ENCODE measurements at places on chromosomes 2 and 18.

DNA sequence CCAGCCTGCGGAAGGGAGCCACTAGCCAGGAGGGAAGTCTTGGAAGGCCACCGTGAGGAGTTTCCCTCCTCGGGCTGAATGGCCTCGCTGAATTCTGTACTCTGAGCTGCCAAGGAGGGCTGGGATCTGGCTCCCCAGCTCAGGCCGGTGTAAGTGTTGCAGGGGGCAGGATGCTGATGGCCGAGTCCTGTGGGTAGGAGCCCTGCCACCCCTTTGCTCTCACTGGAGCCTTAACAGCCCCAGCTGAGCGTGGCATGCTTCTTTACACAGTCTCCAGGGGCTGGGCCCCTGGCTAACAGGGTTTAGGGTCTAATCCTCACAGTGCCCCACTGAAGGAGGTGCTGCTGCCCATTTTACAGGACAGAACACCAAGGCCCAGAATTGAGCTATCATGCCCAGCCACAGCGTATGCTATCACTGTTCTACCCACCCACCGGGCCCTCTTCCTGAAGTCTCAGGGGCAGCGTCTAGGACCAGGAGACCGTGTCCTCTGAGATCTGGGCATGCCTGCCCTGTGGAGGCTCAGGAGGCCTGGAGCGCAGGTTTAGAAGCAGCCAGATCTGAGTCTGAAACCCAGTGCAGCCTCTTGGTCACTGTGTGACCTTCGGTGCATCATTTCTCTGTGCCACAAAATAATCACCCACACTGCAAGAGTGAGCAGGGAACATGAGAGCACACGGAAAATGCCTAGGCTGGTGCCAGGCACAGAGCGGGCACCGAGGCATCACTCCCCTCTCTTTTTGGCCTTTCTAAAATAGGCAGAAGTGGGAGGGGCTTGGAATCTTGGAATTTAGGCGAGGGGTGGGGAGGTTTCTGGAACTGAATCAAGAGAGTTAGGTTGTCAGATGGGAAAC, 42.9 kb downstream of the TMEM37 start:
- DNase-seq, result no peak

DNA sequence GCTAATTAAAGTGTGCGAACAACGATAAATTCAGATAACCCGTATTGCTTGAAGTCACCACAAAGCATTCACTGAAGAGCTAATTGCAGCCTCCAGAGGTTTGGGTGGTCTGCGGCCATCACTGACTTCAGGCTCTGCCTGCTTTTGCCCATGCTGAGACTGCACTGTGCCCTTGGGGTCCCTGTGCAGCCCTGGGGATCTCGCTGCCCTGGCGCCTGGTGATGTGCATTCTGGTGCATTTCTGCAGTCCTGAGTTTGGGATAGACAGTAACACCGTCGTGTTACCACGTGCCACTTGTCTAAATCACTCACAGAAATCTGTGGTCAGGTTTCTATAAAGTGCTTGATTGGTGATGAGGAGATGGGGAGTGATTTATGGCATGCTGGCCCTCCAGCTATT, 27.6 kb downstream of the LDLRAD4 start:
- DNase-seq, result no peak

DNA sequence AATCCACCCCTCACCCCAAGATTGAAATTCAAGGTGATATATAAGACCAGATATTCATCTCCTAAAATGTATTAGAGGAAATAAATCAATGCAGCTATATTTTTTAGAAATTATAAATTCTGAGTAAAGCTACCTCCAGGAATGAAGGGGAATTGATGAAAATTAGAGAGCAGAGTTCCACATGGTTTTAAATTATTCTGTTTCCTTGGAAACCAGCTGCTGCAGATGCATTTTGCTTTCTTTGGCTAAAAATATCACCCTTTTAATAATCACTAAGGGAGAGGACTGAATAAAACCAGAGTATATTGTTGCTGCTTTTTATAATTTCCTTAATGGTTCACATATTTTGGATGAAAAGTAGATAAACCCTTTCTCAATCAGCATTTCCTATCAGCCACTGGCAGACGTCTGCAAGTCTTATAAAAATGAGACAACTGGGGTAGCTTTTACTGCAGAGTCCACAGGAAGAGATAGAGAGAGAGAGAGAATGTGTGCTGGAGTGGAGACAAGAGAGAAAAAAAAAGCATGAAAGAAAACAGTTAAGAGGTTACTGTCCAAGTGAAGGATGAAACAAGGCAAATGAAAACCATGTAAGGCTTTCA, 2.0 kb downstream of the CSRNP3 start:
- no peak for DNase-seq

DNA sequence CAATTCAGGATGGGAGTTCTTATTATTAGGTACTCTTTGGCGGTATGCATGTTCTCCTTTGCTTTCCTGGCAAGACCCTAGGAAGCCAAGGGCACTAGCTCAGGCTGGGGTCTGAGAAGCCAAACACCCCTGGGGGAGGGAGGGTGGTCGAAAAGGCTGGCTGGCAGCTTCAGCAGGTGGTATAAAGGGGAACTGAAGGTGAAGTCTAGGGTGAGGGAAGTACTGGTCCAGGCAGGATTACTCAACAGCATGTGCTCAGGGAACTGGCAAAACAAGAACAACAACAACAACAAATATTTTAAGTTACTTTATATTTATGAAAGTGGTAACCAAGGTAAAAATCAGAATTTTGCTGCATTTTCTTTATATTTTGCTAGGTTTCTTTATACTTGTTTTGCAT, 40.7 kb upstream of the PCBP1 start:
- no peak for DNase-seq

DNA sequence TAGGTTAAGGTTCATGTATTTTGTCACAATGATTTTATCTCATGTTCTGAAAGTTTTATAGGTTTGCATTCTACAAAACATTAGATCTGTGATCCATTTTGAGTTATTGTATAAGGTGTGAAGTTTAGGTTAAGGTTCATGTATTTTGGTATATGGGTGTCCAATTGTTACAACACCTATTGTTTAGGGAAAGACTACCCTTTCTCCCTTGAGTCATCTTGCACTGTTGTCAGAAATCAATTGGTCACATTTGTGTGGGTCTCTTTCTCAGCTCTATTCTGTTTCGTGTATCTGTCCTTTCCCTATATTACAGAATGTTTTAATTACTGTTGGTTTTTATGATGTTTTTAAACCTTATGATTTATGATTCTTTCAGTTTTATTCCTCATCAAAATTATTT, 192.3 kb downstream of the MCFD2 start:
- no peak for DNase-seq

DNA sequence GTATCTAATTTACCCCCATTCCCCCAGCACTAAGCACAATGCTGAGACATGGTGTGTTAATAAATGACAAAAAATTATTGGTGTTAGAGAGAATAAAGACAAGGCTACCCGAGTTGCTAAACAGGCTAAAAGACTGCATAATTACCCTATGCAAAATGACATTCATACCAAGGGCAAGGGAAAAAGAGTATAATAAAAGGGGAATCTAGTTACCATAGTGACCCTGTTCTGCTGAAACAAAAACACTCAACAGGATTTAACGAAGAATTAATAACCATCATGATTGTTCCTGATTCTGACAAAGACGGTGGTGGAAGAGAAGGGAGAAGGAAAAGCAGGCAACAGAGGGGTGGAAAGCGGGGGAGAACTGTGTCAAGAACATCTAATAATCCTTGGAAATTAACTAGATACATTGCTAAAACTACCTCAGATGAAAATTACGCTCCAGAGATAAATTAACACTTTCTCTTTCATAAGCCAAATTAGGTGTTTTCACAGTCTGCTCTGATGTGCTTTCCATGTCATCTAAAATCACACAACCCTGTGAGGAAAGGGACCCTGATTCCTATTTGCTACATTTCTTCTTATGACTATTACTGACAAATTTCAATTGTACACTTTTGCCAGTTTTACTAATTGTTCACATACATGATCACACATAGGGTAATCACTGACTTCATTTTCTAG, 25.5 kb downstream of the TTR start:
- DNase-seq, result no peak

- no peak for DNase-seq
Measured at GRCh38 chr18:6269660-6270332, 144.9 kb downstream of the L3MBTL4 start.

DNA sequence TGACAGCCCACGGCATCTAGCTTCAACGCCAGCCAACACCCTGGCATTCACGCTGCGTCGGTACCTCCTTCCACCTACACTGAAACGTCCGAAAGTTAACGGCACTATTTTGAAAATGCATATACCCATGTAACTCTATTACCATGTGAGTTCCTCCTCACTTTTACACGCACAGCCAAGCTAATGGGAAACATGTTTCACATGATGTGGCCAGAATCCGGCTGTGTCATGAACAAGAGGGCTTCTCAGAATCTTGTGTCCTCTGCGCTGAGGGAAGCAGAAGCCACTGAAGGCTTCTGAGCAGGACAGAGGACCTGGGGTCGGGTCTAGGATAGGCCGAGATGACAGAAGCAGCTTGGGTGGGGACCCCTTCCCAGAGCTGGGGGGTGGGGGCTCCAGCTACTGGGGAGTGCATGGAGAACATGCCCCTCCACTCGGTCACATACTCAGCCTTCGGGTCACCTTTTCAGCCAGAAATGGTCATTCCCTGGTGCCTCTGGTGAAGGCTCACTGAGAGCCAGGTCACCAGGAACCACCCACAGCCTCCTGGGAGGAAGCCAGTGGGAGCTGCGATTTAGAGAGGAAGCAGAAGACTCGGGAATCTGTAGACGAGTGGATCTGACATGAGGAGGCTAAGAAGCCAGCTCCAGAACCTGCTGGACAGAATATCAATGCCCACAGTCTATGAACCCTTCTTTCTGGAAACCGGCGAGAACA, 41.5 kb downstream of the HDAC4 start:
- DNase-seq, result no peak

DNA sequence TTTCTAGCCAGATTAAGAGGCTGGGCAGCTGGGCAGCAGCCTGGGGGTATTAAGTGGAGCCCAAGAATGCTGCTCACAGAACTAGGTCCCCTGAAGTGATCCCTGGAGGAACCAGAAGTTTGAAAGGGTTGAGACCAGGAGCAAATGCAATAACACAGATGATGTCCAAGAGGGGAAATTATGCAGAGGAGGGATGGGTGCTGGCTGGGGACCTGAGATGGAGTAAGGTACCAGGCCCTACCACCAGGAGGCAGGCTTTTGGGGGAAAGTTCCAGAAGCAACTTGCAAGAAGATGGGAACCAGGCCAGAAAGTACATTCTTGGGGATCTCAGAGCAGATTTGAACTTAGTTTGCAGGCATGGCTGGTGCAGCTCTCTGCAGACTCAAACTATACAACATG, 175.1 kb downstream of the NCK2 start:
- DNase-seq, result peak; percentile 20

DNA sequence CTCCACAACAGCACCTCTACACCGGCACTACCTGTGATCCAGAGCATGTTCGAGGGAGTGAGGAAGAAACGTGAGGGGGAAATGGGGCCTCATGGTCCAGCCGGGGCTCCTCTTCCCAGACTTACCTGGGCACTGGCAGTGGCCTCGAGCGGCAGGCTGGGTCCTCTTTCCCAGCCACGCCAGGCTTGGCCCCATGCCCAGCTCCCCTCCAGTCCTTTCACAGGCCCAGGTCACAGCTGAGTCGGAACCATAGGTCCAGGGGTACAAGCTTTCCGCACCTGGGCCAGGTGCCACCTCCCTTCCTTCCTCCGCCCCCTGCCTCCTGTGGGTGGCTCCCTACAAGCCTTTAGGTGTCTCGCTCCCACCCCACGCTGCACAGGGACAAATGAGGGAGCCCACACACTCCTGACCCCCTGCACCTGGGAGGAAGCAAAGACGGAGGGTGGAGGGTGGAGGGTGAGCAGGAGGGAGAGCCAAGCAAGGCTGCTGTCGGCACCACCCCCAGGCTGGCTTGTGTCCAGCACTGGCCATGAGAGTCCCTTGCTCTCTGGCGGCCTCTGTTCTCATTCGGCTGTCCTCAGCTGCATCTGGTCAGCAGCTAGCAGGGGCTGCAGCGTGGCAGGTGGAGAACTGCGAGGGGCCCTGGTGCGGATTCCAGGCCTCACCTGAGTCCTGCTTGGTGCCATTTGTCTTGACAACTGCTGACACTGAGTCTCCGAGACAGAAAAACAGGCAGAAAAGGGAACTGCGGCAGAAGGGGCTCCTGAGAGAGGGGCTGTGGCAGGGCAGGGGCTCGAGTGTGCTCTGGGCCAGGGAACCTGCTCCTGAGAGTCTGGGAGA, 26.8 kb downstream of the ADRA2B start:
- DNase-seq, result no peak

GRCh38 chr18:8750954-8751415, 45.6 kb downstream of the MTCL1 start:
- DNase-seq, result no peak

DNA sequence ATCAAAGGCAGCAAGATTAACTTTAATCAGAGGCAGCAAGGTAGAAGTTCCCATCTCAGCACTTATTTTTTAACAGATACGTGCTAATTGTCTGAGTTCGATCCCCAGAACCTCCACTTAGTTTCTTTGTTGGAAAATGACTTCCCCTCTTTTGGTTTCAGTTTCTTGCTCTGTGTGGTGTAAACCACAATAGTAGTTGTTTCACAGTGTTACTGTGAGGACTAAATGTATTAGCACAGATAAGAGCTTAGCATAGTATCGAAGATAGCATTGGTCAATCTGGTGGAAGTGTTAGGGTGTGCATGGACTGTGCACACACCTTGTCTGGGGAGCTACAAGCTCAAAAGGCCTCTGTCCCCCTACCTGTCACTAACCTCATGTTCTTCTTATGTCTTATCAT, 988.3 kb upstream of the GYPC start:
- DNase-seq, result no peak

GRCh38 chr2:28507796-28508764, 12.2 kb downstream of the PLB1 start:
- no peak for DNase-seq

DNA sequence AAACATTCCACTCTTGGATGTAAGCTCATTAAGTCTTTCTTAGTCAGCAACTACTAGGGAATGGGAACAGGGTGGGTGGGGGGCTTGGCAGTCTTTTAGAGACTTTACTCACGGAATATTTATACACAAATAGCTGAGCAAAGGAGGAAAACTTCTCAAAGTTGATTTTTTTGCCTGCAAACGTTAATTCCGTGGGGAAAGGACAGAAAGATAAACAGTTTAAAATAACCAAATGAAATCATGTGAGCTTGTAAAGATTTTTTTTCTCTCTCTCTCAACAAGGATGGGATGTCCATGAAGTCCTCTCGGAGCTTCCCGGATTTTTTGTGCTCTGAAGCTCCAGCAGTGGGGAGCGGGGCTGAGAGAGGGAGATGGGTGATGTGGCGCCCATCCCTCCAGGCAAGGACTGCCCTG, 32.2 kb upstream of the MAT2A start:
- DNase-seq, result no peak

DNA sequence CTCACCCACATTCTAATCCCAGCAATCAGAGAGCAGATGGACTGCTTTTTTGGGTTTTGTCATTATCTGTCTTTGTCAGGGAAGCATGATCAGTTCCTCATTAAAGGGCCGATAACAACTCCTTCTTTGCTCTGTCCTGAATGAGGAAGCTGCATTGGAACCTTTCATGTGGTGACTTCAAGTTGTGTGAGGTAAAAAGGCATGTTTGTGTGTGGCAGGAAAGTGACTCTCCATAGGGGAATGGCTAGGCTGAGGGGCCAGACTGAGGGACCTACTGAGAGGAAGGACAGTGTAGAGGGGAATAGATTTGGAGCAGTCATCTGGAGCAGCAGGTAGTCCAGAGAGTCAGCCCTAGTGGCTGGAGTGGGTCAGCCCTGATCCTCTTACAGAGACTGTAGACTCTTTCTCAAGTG, 23.6 kb upstream of the LRRTM1 start:
- DNase-seq, result no peak
